ENCODE measurements at places on chromosomes 4 and X. TPM values are rescaled to one million over a fixed set of nuclear protein-coding genes. Genes with fewer than 3 reads are reported as not detected.

DNA sequence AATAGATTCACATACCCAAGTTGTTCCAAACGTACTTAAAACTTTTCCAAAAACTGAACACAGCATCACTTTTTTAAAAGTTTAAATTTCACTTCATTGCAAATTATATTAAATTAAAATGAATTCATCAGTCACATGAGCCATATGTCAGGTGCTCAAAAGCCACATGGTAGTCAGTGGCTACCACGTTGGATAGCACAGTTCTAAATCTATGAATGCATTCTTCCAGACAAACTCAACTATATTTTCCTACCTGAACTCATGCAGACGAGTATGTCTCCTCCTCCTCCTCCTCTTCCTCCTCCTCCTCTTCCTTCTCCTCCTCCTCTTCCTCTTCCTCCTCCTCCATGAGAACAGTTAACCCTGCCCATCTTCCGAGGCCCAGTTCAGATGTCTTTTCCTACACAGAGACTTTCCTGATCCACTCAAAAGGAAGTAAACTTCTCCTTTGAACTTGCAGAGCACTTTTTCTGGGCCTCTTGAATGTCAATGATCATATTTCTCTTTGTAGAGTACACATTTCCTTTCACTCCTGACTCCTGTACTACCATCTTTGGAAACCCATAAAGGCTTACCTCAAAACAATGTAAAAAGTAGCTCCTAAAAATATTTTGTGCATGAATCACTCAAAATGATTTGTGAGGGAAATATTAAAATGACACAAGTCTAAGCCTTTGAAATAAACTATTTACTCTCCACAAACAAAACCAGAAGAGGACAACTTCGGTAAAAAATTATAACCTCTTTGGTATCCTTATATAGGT is 172.6 kb downstream of the AMELX start:
- DNase-seq, result no peak

The SLC6A8 gene
- 27.5 TPM for total RNA-seq

DNA sequence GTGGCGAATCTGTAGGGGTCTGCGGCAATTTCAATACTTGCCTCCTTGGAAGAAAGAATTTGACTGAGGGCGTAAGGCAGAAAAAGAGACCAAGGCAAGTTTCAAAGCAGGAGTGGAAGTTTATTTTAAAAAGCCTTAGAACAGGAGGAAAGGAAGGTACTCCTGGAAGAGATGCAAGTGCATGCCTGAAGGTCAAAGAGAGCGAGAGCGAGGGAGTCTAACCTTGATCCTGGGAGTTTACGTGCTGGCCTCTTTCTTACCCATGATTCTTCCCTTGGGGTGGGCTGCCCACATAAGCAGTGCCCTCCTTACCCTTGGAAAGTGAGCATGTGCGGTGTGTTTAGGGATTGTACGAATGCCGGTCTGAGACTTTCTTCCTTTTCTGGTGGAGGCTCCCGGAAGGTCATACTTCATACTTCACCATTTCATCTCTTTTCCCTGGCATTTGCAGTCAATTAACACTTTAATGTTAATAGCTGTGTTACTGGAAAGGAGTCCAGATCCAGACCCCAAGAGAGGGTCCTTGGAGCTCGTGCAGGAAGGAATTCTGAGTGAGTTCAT is 40.0 kb downstream of the ARSD start:
- DNase-seq, result no peak

DNA sequence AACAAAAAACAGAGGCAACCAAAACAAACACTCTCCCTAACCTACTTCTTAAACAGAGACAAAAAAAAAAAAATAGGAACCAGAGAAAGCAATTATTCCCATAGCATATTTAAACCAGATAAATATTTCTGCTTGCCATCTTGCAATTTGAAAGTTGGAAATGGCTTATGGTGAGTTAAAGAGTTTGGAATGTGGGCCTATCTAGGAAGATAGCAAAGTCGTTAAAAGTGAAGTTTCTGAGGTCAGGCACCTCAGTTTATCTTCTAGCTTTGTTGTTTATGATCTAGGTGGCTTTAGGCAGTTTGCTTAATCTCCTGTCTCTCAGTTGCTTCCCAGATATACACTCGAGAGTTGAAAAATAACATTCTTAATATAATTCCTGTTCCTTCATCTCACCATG is 284.2 kb downstream of the KCNIP4 start:
- DNase-seq, result no peak

DNA sequence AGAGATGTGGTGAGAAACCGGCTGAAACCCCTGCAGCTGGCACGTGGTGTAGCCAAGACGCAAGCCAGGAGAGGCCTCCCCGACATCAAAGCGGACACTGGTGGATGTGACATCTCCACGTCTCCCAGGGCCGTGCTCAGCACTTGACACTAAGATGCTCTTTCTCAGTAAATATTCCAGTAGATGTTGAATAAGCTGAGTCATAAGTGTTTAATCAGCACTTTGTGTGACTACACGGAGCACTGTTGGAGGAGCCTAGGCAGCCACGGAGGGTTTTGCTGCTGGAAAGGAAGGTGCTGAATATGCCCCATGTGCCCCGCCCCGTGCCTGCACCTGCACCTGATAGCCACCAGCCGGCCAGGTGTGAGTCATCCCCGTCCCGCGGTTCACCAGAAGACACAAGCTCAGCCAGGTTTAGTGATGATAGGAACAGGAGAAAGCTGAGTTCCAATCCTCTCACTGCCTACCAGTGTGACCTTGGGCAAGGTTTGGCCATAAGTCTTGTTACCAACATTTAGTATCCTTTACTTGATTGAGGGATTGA is 29.0 kb upstream of the C4orf50 start:
- DNase-seq, result no peak

GRCh38 chrX:39238006-39238405 is 436.7 kb downstream of the MID1IP1 start:
- no peak for DNase-seq

DNA sequence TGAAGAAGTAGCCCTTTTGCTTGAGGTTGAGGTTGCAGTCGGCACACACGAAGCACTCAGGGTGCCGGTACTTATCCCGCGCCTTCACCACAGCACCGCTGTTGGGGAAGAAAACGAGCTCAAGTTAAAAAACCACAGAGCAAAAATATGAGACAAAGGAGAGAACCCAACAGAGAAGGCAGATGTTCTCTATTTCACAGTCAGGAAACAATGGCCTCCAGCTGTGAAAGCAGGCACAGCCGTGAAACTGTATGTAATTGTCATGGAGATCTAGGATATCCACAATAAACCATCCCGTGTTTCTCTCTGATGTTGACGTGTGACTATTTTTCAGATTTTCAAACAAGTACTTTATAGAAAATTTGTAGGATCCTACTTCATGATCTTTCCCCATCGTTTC is 30.9 kb upstream of the CCDC110 start:
- no peak for DNase-seq

GRCh38 chr4:123659730-123660129 is 263.1 kb downstream of the SPRY1 start:
- DNase-seq, result no peak

GRCh38 chrX:47514533-47515235 is 31.7 kb upstream of the ZNF41 start:
- no peak for DNase-seq

The ADGRL3 gene
- 0.19 TPM for total RNA-seq

DNA sequence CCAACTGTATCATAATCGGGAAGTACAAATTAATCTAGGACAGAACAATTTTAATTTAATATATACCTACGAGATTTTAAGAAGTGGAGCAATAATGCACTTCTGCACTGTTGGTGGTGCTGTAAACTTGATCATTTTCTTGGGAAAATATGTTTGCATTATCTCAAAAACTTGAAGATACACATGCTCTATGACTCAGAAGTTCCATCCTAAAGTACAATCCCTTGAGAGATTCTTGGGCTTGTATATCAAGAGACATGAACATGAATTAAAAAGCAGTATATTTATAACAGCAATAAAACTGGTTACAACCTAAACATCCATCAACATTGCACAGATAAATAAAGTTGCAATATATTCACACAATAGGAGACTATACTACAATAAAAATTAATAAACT is 168.8 kb downstream of the CLCN4 start:
- no peak for DNase-seq

- no peak for DNase-seq
Measured at GRCh38 chr4:6343939-6344408, 74.3 kb downstream of the WFS1 start.

DNA sequence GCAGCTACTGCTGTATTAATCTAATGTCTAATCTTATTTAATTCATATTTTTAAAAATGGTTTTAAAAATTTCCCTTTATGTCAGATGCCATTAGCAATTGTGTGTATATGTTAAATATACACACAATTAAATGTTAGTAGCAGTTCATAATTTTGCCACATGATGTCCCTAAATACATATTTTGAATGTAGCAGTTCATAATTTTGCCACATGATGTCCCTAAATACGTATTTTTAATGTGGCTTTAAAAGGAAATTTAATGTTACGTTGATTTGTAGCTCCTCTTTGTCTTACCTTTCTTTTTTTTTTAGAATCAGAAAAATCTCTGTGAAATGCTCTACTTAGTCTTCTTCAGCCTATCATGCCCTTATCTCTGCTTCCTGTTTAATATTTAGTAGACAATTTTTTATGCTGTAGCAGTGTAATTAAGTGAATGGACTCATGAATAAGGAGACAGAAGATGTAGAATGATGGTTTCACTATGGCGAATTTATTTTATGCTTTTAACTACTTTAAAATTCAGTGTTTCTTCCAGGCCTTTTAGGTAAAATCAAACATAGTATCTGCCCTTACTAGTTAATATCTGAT is 26.1 kb downstream of the RBM46 start:
- no peak for DNase-seq

The CT55 gene
- not detected for total RNA-seq

- DNase-seq, result no peak
Measured at GRCh38 chr4:37983951-37984350, 23.8 kb downstream of the PTTG2 start.

The FREM3 gene
- not detected for total RNA-seq

- no peak for DNase-seq
Measured at GRCh38 chr4:39655876-39656275, 17.2 kb upstream of the SMIM14 start.

The FOXR2 gene
- total RNA-seq, result not detected

- DNase-seq, result no peak
Measured at GRCh38 chrX:20147561-20147960, 5.9 kb upstream of the EIF1AX start.

DNA sequence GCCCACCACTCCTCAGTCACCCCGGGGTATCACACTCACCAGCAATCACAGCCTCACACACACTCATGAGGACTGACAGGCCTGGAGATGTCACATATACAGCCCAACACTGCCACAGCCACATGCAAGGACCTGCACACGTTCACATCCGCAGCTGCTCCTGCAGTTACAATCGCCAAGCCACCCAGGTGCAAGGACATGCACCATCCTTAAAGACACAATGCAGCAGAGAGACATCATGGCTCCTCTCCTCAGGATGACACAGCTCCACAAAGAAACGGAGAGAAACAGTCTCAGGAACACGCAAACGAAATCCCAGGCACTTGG is 1.1 kb downstream of the PCSK1N start:
- DNase-seq, result no peak

All from esophagus squamous epithelium (tissue), 5 donors.